ENCODE measurements at places on chromosomes 6 and 20.

DNA sequence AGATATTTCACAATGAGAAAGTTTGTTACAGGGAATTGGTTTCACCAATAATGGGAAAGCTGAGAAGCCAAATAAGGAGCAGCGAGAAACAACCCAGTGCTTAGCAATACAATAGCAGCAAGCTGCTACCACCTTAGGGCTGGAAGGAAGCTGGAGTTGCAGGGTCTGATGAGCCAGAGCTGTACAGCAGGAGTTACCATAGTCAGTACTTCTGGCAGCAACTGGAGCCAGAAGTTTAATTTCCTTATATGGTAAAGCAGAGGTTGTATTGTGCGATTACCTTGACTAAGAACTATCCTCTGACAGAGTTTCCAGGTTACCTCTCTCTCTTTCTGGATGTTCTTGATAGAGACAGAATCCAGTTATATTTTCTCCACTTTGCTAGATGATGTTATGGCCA, 137.1 kb upstream of the OLIG3 start:
- DNase-seq: no peak

GRCh38 chr6:134525190-134525868, 207.4 kb upstream of the SGK1 start:
- DNase-seq: no peak

DNA sequence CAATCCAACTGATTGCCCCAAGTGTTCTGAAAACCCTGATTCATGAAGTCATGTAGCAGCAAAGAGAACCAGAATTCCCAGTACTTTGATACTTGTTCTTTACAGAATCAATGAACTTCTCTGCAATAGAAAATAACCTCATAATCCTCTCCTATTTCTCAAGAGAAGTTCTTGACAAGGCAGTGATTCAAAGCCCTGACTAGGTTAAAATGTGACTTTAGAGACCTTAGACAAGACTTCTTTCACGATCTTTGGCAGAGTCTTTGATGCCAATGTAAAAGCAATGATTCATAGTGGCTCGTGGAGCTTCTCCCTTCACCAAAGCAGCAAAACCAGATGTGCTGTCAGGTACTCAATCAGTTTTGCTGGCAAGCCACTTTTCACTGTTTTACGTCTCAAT, 95.2 kb downstream of the CDK19 start:
- no peak for DNase-seq

- DNase-seq: peak; percentile 19
Measured at GRCh38 chr6:139124887-139125672, 9.8 kb upstream of the HECA start.

- DNase-seq: no peak
Measured at GRCh38 chr6:133407320-133408100, 166.4 kb downstream of the EYA4 start.

DNA sequence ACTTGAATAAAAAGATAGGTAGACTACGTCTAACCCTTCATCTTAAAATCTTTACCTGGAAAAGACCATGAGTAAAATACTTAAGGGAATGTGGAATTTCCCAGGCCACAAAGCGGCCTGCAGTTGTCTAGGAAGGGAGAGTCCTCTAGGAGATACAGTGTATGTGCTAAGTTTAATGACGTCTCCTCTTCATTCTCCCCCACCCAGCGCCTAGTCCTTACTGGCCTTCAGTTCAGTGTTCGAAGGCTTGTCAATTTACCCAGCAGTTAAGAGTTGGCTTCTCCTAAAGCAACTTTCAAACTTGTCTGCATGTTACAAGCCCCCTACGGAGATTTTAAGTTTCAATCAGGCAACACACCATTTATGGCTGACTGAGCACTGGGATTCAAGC, 35.2 kb downstream of the HFE start:
- no peak for DNase-seq

DNA sequence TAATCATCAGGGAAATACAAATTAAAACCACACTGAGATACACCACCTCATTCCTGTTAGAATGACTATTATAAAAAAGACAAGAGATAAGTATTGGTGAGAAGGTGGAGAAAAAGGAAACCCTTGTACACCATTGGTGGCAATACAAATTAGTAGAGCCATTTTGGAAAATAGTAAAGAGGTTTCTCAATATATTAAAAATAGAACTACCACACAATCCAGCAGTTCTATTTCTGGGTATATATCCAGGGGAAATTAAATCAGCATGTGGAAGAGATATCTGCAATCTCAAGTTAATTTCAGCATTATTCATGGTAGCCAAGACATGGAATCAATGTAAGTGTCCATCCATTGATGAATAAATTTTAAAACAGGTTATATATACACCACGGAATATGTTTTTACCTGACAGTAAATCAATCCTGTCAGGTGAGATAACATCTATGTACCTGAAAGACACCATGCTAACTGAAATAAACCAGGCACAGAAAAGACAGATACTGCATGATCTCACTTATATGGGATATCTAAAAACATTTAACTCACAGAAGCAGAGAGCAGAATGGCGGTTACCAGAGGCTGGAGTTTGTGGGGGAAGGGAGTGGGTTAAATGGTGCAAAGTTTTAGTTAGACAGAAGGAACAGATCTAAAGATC, 64.1 kb downstream of the SHPRH start:
- no peak for DNase-seq

DNA sequence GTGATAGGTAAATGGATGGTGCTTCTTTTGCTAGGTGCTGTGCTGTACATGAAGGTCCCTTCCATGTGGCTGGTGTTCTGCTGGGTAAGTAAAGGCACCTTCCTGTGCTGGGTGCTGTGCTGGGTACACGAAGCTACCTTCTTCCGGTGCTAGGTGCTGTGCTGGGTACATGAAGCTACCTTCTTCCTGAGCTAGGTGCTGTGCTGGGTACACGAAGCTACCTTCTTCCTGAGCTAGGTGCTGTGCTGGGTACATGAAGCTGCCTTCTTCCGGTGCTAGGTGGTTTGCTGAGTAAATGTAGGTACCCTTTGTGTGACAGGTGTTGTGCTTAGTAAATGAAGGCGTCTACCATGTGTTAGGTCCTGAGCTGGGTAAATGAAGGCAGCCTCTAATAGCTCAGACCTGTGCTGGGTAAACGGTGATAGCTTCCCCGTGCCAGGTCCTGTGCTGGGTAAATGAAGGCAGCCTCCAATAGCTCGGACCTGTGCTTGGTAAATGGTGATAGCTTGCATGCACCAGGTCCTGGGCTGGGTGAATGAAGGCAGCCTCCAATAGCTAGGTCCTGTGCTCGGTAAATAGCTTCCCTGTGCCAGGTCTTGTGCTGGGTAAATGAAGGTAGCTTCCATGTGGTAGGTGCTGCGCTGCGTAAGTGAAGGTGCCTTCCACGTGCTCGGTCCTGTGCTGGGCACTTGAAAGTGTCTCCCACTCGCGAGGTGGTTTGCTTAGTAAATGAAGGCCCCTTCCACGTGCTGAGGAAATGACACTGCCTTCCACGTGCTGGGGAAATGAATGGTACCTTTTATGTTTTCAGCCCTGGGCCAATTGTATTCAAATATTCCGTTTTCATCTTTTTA, 115.5 kb downstream of the ERMARD start:
- no peak for DNase-seq

- no peak for DNase-seq
Measured at GRCh38 chr6:168132531-168133167, 53.6 kb upstream of the FRMD1 start.
